ENCODE measurements at places on chromosomes 16 and 17.

DNA sequence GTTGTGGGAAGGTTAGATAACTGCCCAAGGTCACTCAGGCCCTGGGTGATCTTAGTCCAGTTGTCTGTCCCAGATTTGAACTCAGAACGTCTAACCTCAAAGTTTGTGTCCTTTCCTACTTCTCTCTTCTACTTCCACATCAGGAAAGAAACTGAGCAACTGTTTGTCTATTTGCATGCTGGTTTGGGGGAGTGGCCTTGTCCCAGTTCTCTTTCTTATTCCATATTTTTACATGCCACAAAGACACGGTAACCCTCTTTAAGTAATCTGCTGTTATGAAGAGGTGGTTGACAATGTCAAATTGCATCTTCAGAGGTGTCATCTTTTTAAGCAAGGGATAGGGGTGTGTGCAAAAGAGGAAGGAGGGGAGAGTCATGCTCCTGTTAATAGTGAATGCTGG, 432.5 kb downstream of the HS3ST3B1 start:
- no peak for DNase-seq

DNA sequence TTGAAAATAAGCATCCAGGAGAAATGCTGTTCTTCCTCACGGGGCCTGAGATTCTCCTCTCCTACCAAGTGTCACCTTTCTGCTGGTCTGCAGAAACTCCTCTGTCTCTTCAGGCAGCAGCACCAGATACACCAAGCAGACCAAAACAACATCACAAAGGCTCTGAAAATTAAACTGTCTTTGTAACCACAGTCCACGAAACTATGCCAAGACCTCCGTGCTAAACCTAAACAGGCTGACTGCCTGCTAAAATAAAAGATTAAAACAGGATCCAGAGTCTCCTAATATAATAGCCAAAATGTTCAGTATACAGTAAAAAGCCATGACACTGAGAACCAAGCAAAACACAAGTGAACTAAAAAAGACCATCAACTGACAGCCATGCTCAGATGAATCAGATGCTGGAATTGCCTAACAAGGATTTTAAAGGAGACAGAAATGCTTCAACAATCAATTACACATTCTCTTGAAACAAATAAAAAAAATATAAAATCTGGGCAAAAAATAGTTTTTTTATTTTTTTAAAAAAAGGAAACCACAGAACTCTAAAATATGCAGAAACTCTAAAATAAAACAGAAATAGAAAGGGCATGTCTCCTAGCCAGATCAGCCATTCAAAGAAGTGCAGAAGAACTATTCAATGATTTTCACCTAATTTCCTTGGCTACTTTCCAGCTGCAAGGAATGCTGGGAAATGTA, 50.3 kb upstream of the TOX3 start:
- no peak for DNase-seq

- no peak for DNase-seq
These were observed 4.2 kb downstream of the NR1D1 start for GRCh38 chr17:40095944-40096791.

- DNase-seq, result peak; percentile 64
These were observed 36.8 kb downstream of the KSR1 start for GRCh38 chr17:27493088-27493487.

GRCh38 chr16:27098366-27099049, 31.8 kb downstream of the C16orf82 start:
- no peak for DNase-seq

- no peak for DNase-seq
These were observed 113.6 kb downstream of the SMG6 start for GRCh38 chr17:2190014-2190413.

- DNase-seq, result no peak
These were observed 223.8 kb downstream of the IRF8 start for GRCh38 chr16:86122681-86123342.

All from HAP-1 (cell line).